ENCODE measurements at places on chromosomes 1 and 21.

DNA sequence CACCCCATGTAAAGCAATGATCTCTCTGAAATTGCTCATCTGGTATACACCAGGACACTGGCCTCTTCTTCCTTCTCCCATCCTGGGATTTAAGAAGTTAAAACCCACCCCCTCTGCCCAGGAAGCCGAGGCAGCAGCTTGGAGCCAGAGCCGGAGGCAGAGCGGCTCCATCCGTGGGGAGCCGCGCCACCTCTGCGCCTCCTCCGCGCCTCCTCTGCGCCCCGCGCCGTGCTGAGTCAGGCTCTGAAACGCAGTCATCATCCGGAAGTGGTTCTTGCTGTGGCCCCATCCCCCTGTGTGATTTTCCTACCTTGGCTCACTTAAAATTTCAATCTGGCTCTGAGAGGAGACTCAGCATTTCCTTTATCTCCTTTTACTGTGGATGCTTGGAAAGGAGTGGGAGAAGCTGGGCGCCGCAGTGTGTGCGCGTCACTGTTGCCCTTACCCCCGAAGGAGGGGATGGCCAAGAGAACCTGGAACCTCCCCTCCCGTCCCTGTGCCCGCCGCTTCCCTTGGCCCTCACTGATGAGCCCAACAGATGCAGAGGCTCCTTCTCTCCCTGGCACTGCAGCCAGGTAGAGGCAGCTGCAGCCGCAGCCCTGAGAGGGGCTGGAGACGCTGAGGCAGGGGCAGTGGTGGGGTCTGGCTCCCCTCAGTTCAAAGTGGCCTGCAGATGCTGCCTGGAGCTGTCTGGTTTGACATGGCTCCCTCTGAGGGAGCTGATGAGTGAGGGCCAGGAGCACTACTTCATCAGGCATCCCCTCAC, 15.3 kb upstream of the NPHP4 start:
- no peak for DNase-seq

DNA sequence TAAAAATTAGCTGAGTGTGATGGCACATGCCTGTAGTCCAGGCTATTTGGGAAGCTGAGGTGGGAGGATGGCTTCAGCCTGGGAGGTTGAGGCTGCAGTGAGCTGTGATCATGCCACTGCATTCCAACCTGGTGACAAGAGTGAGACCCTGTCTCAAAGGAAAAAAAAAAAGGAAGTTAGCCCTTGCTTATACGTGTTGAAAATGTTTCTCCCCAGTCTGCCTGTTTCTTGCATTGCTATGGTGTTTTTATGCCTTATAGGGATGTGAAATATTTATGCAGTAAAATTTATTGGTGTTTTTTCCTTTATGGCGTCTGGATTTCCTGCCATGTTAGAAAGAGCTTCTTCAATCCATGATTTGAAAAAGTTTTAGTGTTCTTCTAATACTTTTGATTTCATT, 3.6 kb upstream of the RERE start:
- DNase-seq: no peak

DNA sequence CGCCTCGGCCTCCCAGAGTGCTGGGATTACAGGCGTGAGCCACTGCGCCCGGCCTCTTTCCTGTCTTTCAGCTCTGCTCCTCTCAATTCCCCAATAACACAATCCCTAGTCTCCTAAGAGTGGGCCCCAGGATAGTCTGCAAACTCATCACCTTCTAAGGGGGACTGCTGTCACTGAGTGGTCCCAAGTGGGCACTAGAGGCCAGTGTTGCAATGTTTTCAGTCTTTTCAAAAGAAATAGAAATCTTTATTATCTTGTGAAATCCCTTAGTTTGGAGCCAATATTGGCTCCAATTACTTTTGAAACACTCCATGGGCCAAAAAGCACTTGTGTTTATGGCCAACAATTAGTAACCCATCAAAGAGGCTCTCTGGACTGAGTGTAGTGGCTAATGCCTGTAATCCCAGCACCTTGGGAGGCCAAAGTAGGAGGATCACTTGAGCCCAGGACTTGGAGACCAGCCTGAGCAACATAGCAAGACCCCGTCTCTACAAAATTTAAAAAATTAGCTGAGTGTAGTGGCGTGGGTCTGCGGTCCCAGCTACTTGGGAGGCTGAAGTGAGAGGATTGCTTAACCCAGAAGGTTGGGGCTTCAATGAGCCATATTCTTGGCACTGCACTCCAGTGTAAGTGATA, 28.6 kb upstream of the ZNF697 start:
- DNase-seq: no peak

GRCh38 chr1:153633161-153633753, 609 bp upstream of the CHTOP start:
- no peak for DNase-seq

DNA sequence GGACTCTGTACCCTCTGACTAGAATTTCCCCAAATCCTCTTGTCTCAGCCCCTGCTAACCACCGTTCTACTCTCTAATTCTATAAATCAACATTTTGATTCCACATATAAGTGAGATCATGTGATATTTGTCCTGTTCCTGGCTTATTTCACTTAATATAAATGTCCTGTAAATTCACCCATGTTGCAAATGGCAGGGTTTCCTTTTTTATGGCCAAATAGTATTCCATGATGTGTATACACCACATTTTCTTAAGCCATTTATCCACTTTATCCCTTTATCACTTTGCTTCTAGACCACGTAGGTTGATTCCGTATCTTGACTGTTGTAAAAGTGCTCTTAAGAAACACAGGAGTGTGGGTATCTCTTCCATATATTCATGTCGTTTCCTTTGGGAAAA, 8.9 kb downstream of the RNF187 start:
- no peak for DNase-seq

DNA sequence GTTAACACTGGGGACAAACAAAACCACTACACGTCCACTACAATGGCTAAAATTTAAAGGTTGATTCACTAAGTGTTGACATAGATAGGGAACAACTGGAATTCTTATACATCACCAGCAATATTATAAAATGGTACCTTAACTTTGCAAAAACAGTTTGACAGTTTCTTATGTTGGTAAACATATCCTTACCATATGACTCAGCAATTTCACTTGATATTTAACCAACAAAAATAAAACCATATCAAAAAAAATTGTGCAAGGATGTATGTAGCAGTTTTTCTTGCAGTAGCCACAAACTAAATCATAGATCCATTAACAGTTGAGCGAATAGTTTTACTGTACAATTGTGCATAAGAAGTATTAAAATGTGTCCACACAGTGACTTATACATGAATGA, 5.3 kb upstream of the HSPA13 start:
- DNase-seq: peak; percentile 34

- DNase-seq: no peak
These were observed 27.8 kb upstream of the GPR153 start for GRCh38 chr1:6288665-6289064.

DNA sequence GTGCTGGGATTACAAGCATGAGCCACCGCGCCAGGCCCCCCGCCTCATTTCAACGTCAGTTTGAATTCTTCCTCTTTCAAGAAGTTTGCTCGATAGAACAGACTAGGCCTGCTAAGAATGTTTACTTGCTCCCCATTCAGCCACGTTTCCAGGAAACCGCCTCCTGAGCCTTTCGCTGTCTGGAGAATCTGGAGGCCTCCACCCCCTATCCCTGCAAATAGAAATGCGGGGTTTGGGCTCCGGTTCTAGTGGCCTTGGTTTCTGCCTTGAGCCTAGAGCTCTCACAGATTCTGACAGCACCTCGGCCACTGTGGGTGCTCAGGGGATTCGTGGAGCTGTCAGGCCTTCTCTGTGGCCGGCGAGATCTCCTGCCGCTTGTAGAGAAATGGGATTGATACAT, 84.3 kb downstream of the UBIAD1 start:
- no peak for DNase-seq

GRCh38 chr1:55179177-55179835, 35.9 kb downstream of the USP24 start:
- DNase-seq: peak; percentile 69

DNA sequence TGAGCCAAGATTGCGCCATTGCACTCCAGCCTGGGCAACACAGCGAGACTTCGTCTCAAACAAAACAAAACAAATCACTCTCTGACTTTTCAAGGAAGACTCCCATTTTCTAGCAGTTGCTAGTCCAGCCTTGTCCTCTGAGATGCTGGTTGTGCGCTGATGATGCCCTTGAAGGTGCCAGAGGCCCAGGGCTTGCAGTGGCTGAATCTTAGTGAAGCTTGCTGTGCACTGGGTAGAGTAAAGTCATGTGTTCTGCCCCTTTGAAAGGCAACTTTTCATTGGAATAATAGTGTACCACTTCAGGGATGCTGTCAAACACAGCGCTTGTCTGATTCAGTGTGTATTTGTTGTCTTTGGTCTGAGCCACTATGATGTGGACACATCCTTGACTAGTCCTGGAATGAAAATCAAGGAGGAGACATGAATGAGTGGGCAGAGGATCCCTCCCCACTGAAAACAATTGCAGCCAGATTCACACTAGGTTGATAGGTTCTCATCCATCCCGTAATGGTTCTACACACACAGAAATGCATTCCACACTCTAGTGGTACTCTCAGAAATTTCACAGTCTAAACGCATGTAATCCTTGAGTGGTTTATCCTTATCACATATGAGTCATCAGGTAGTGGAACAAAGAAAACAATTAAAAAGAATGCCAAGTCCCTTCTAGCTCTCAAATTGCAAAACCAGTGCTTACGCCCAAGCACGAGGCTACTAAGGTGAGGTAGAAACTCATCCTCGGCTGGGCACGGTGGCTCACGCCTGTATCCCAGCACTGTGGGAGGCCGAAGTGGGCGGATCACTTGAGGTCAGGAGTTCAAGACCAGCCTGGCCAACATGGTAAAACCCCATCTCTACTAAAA, 17.8 kb upstream of the TDRD10 start:
- no peak for DNase-seq

DNA sequence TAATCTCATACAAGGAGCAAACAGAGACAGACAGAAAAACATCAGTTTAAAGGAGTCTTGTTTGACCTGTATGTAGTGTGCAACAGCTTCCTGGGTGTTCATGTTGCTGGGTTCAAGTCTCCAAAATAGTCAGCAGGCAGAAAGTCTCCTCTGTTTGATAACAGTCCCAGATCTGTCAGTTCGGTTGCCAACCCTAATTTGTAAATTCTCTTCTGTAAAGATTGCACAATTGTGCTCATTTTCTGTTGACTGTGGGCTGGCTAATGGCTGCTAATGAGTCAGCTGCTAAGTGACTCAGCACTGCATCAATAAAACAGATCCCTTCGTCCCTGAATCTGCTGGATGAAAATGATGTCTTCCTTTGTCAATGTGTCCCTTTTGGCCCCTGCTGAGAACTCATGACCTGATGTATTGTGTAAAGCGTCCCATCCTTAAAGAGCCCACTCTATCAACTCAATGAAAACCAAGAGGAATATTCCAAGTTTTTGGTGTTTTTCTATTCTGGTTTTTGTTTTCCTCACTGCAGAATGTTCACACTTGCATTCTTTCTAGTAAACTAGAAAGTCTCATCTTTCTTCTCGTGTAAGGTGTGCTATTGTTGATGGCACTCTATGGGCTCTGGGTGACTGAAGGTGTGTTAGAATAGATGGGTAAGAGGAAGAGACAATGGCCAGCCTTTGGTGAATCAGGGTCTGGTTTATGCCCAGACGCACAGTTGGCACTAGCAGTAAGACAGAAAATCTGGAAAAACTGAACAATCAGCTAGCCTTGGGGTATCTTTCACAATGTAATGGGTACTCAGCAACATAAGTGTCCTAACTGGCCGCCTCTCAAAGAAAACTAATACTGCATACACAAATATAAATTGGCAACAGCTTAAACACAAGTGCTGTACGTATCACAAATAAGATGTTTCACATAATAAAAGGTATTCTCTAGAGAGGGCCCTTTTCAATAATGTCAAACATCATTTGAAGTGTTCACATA, 75.1 kb upstream of the SIPA1L2 start:
- no peak for DNase-seq

GRCh38 chr1:1670866-1671265, 12.1 kb upstream of the CDK11B start:
- DNase-seq: no peak

DNA sequence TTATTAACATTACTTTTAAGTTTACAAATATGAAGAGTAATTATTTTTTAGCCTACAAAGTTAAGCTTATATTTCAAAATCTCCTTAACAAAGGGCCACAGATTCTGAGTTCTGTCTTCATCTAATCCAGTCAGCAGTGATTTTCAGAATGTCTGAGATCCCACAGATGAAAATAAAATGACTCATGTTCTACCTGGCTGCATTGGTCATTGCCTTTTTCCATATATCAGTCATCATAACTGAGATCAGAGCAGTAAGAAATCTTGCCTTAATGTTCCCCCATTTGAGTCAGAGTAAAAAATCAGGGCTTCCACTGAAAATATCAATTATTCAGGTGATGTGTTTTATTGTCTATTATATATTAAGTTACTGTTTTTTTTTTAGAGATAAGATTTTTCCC, 416.1 kb downstream of the MRPL39 start:
- DNase-seq: no peak
